Activated CD4-positive, alpha-beta T cell treated with anti-CD3 and anti-CD28 coated beads, Interleukin-2, amount 50 U/mL, for 4 hours (primary cell): ENCODE measurements at places on chromosomes 2 and 18.

GRCh38 chr2:8595811-8596600 is 85.8 kb upstream of the ID2 start:
- DNase-seq: no peak

- DNase-seq: no peak
These were observed 18.3 kb downstream of the EMX1 start for GRCh38 chr2:72935611-72935957.

GRCh38 chr2:120516679-120517314 is 170.9 kb downstream of the INHBB start:
- DNase-seq: no peak

- no peak for DNase-seq
These were observed 338.0 kb downstream of the OSR1 start for GRCh38 chr2:19020144-19021099.

DNA sequence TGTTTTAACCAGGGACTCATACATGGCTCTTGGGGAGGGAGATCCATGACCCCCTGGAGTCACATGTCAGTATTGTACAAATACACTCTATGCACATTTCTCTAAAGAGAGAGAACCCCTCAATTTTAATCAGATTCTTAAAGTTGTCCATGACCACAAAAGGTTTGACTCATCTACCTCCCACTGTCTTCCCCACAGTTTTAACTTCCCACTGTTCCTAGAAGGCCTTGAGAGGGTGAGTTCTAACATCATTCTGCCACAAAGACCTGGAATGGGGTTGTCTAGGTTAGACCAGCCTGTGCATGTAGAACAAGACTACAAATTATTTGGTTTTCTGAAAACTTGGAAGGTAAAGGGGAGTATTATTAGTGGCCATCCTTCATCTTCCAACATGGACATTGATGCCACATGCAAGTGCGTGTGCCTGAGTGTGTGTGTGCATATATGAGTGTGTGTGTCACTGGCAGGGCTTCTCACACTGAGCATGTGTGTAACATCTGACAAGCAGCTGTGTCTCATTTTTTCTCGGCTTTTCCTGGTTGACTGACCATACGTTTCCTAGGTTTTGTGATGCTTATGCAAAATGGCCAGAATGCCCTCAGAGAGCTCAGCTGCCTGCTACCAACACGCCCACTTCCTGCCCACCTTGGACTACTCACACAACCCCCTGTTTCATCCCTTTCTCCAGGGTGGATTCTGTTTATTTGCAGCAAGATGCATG is 94.6 kb upstream of the LGALSL start:
- DNase-seq: no peak

GRCh38 chr2:240825476-240825875 is 5.5 kb upstream of the KIF1A start:
- no peak for DNase-seq

DNA sequence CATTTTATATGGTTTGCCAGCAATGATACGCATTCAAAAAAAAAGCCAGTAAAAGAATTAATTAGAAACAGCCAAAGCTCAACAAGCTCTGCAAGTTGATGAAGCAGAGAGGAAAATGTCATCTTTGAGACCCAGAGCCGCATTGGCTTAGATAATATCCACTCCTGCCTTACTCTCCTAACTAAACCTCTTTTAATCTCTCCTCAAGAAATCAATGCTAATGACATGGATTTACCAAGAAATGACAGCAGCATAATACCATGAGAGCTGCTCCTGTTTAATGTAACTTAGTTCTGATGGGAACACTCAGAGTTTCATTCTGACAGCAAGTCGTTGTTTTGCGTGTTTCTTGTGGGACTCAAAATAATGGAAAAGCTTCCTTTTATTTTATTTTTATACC is 1099.4 kb upstream of the PIK3C3 start:
- no peak for DNase-seq

DNA sequence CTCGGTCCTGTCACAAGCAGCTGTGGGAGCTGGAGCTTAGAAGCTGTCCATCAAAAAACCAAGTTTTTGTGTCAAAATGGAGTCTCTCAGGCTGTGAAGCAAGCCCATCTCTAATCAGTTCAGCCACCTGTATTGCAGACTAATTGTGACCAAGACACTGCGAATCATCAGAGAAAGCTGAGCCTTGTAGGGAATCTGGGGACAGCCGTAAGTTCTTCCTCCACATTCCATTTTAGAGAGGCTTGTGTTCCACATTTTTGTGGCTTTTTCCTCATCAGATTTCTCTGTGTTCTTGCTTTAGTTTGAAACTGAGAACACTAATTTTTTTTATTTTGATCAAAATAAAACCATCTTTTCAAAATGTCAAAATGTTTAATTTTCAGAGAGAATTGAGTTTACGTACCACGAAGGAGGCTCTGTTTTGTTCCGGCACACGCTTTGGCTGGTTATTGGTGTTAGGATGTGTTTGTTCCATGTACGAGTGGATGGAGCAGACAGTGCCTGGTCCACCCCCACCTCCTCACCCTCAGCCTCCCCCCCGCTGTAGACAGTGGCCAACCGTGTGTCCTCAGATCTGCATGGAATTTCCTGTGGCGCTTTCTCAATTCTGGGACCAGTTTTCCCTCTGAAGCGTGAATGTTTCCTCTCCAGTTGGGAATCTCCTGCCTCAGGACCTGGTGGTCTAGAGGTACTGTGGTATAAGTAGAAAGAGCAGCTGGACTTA is 140.8 kb downstream of the AGAP1 start:
- no peak for DNase-seq

- no peak for DNase-seq
These were observed 4.9 kb upstream of the SIX2 start for GRCh38 chr2:45014016-45014702.

DNA sequence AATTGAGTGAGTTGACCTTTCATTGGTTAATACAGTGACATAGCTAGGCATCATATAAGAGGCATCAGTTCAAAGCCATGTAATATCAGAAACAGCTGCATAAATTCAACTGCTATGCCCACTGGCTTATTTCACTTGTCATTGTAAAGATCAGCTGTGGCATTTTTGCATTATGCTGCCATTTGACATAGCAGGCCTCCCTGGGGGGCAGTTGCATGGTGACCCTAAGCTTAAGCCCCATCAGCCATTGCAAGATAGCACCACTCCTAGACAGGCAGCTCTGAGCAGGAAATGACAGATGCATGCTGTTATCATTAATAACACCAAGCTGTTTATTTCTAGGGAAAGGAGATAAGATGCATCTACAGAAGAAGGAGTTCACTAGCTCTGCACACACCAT is 233.4 kb upstream of the CNTNAP5 start:
- DNase-seq: no peak

GRCh38 chr2:199756211-199756610 is 94.8 kb downstream of the FTCDNL1 start:
- DNase-seq: no peak

DNA sequence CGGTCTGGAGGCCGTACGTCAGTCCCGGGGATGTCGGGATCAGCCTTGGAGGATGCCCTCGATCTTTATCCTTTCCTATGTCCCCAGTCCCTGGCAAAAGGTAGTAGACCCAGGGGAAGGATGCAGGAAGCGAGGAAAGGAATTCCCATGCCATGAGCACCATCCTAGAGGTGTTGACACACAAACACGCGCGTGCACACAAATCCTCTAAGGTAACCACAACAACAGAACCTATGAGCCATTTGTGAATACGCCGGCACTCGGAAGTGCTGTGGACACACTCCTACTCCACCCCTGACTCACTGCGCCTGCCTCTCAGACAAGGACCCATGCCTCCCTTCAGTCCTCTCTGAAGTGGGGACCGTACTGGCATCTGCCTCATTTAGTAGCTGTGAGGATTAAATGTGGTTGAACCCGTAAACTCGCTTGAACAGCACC is 11.3 kb upstream of the MLPH start:
- DNase-seq: peak; percentile 44

GRCh38 chr2:99085421-99085820 is 56.1 kb upstream of the C2orf15 start:
- DNase-seq: peak; percentile 1

DNA sequence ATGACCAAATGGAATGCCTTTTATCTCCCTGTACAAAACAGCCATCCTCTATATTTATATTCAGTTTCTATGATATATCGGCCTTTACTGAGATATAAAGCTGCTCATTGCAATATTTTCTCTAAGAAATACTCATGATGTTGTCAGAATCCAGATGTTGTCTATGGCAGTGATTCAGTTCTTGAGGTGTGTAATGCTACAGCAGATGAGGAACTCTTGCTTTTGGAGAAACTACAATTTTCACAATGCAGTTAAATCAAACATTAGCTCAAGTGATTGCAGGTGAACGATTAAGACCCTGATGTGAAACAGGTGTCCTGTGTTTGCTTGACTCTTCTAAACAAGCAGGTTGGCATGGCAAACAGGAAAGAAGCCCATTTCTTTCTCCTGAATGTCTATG is 256.2 kb upstream of the CDH20 start:
- DNase-seq: no peak

GRCh38 chr18:48855422-48856377 is 95.1 kb downstream of the SMAD7 start:
- no peak for DNase-seq

GRCh38 chr2:3522961-3523421 is 3.7 kb upstream of the ADI1 start:
- no peak for DNase-seq

- DNase-seq: no peak
These were observed 48.4 kb upstream of the BCL2L11 start for GRCh38 chr2:111072220-111072871.

- DNase-seq: no peak
These were observed 323.3 kb upstream of the RAB6C start for GRCh38 chr2:129656081-129656598.

- no peak for DNase-seq
These were observed 7.4 kb upstream of the DGKD start for GRCh38 chr2:233346930-233347329.

DNA sequence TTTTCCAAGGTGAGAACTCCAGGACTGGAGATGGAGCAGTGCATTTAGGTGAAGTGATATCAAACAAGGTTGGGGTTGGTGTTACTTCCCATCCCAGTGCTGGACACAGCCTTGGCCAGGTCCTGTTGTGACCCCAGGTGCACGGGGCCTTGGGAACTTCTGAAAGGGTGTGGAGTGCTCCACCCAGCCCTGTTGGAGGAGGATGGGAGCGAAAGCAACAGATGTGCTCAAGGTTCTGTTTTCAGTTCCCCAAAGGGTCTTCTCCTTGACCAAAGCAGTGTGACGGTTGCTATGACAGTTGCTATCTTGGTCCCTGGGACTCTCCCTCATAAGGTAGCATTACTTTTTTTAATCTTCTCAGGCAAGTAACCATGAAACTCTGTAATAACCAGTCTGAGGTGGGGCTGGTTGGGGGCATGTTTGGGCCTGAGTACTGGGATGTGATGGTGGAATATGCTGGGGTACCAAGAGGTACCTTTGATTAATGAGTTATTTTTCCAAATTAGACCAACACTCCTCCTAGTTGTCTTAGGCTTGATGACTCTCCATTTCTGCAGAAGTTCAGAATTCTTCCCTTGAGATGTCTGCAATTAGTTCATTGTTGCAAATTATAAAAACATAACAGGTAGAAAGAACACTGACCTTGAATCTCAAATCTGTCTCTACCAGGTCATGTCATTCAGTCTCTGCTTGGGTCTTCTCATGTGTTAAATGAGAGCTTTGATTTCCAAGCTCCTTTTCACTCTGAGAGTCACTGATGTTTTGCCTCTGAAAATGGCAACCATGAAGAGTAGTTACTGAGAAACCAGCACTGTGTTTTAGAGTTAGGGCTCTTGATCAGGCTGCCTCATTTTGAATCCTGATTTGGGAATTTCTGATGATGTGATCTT is 154.5 kb downstream of the RPIA start:
- no peak for DNase-seq

DNA sequence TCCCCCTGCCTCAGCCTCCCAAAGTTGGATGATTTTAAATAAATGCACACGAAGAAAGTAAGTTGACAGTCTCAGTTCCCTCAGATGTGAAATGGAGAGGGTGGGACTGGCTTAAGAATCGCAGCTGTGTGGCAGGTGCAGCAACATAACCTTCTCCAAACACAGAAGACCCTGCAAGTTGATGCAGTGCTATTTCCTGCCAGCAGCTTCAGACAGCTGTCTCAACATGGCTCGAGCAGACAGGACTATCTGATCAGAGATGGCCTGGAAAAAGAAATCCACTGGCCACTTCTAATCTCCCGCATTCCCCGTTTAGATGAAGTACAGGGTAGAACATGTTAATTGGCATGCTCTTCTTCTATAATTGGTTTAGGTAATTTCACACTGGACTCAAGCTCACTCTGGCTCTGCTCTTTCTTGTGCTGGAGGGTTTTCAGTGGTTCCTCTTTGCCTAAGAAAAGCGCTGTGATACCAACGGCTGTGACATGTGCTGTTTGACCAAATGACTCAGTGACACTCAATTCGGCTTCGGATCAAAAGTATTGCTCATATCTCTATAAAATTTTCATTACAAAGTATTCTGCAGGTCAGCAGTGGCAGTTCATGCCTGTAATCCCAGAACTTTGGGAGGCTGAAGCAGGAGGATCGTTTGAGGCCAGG is 40.2 kb downstream of the MYOM1 start:
- no peak for DNase-seq

GRCh38 chr2:12412898-12413305 is 303.8 kb upstream of the TRIB2 start:
- DNase-seq: peak; percentile 12

DNA sequence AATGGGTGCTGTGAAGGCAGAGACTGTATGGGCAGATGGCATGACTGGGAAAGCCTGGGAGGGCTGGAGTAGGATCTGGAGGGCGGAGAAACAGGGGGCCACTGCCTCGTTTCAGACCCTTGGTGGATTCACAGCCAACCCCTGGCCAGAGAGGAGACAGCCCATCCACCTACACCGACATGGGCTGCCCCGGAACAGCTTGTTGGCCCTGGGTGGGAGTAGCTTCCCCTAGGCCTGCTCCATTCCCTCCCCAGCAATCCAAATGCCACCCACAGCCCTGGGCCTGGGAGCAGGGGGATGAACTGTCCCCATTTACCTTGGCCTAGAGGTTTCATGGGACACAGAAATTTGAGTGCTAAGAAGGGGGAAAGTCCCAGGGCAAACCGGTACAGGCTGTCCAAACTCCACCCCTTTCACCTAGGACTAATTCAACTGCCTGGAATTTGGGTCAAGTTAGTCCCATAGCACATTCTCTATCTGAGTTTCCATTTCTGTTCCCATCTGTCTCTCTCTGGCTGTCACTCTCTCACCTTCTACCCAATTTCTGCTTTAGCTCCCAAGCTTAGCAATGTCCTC is 37.0 kb downstream of the LBH start:
- DNase-seq: no peak
